ENCODE measurements at places on chromosomes 4 and X. TPM values are rescaled to one million over a fixed set of nuclear protein-coding genes. Genes with fewer than 3 reads are reported as not detected.
A peak's percentile ranks its signal among the peaks of the same experiment; 100 is the strongest.

The CTAG2 gene
- not detected for total RNA-seq

The MAGEA12 gene
- not detected for total RNA-seq

The PPM1K gene
- total RNA-seq, result 91.1 TPM

The HMGB2 gene
- total RNA-seq, result 139 TPM

The TSPAN7 gene
- total RNA-seq, result 0.18 TPM

The CHRNA9 gene
- total RNA-seq, result not detected

The ITM2A gene
- 194 TPM for total RNA-seq

The POLR2B gene
- 77.7 TPM for total RNA-seq

The FRMD7 gene
- not detected for total RNA-seq

The PASD1 gene
- total RNA-seq, result not detected

DNA sequence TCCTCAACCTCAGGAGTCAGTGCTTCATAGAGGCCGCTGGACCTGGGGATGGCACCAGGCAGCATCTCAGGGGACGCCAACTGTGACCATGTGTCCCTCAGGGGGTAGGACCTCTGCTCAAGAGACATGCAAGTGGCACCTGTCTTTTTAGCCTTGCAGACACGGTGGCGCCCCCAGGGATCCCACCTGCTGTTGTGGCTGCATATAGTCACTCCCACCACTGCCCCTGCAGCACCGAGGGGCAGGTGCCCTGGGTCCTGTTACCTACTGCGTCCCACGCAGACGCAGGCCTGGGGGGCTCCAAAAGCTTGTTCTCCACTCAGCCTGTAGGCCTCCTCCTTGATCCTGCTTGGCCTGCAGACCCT is 2.5 kb downstream of the MYL5 start:
- DNase-seq, result no peak

GRCh38 chr4:80202190-80202711 is 4.9 kb downstream of the PRDM8 start:
- DNase-seq, result peak; percentile 80

- no peak for DNase-seq
Observed at GRCh38 chr4:139419388-139419914, 34.5 kb upstream of the RAB33B start.

DNA sequence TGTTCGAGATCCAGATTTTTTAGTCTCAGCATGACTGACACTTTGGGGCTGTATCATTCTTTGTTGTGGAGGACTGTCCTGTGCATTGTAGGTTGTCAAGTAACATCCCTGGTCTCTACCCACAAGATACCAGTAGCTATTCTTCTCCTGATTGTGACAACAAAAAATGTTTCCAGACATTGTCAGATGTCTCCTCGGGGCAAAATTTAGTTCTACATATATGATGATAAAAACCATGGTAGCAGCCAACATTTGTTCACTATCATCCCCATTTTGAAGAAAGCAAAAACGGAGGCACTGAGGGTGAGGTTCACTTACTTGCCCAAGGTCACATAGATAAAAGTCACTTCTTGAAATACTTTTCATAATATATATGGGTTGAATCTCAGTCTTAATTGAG is 11.3 kb downstream of the REPS2 start:
- no peak for DNase-seq

GRCh38 chr4:140497405-140497746 is 717 bp downstream of the MGAT4D start:
- no peak for DNase-seq

DNA sequence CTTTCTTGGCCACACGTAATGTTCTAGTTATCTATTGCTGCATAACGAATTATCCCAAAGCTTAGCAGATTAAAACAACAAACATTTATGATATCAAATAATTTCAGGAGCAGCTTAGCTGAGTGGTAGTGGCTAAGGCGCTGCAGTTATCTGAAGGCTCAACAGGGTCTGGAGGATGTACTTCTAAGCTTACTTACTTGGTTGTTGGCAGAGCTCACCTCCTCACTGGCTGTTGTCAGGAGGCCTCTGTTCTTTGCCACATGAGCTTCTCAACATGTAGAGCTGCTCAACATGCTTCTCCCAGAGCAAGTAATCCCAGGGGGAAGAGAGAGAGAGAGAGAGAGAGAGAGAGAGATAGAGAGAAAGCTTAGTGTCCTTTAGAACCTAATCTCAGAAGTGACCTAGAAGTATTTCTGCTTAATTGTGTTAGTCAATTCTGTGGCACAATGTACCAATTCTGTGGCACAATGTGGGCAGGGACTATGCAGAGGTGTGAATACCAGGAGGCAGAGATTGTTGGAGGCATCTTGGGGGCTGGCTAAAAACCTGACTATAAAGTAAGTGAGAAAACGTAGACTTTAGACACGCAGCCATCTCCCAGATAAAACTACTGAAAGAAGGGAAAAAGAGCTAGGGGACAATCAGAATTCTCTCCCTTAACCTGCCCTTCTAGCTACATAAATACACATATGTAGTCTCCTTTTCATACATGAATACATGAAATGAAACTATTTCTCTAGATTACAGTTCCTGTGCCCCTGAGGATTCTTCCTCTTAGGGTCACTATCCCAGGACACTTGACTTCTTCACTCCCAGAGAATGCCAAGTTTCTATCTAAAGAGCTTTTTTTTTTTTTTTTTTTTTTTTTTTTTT is 40.2 kb downstream of the HOPX start:
- no peak for DNase-seq

GRCh38 chrX:13130816-13131215 is 86.4 kb upstream of the FAM9C start:
- DNase-seq, result no peak

- DNase-seq, result peak; percentile 38
Observed at GRCh38 chr4:140149846-140150635, 3.9 kb downstream of the MAML3 start.

- no peak for DNase-seq
Observed at GRCh38 chr4:45668128-45668527, 455.7 kb downstream of the GABRG1 start.

- no peak for DNase-seq
Observed at GRCh38 chrX:55777596-55777995, 60.0 kb downstream of the RRAGB start.

DNA sequence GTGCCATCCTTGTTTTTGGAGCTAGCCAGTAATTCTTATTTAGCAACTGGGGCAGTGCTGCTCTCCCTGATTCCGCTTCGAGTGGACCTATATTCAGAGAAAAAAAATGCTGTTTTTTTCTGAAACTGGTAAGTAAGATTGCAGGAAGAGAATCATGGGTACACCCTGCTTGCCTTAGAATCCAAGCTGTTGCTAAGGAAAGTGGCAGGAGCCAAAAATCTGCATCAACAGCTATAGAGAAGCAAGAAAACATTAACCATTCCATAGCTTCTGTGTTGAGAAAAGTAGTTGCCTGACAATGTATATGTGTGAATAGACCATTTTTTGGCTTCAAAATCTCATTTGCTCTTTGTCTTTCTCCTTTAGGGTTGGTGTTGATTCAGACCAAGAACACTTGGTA is 44.5 kb downstream of the SLC9A6 start:
- DNase-seq, result no peak

DNA sequence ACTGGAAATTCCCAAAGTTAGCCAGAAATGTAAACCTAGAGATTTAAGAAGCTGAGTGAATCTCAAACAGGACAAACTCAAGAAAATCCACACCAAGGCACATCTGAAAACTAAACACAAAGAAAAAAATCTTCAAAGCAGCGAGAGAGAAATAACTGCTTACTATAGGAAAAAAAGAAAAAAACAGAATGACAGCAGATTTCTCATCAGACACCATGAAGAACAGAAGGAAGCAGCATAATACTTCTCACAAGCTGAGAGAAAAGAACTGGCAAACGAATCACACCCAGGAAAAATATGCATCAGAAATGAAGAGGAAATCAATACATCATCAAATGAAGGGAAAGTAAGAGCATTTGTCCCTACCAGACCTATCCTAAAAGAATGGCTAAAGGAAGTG is 236.3 kb upstream of the ADAMTS3 start:
- DNase-seq, result no peak

DNA sequence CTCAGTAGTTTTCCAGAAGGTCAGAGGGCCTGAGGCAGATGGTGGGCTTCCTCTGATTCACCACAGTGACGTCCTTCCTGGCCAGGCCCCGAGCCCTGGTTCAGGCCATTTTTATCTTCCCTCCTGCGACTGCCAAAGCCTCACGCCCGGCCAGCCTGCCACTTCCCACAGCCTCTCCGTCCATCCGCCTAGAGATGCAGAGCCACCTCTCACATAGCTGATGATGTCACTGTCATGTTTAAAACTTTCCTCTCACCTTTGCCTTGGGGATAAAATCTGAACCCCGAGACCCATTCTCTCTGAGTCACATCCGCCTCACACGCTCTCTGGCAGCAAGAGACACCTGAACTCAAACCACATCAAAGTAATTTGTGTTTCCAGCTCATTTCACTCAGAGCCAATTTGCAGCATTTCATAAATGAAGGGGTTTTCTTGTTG is 175.3 kb downstream of the QDPR start:
- peak; percentile 42 for DNase-seq

- no peak for DNase-seq
Observed at GRCh38 chrX:7983581-7983980, 56.4 kb upstream of the PNPLA4 start.

GRCh38 chr4:182478475-182478874 is 235.3 kb downstream of the TENM3 start:
- DNase-seq, result no peak

DNA sequence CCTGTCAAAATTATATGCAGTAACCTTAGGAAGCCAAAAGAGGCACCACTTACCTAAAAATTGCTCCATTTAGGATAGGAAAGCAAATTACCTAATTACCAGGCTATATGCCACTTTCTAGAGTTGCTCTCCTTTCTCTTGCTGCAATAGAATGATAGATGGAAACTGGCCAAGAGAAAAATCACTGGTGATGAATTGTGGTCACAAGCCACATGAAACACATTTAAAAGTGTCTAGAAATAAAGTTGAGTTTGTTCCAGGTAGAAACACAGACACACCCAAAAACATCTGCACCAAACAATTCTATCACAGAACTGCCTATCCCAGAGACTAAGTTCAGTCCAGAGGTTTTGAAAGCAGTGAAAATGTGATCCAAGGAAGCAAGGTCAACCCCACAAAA is 337.7 kb downstream of the PCDH19 start:
- DNase-seq, result no peak
